ENCODE measurements at places on chromosomes 1 and 21.

- no peak for DNase-seq
Measured at GRCh38 chr1:20665726-20666125, 4.6 kb upstream of the DDOST start.

GRCh38 chr1:54126271-54126815, 26.5 kb downstream of the CDCP2 start:
- no peak for DNase-seq

DNA sequence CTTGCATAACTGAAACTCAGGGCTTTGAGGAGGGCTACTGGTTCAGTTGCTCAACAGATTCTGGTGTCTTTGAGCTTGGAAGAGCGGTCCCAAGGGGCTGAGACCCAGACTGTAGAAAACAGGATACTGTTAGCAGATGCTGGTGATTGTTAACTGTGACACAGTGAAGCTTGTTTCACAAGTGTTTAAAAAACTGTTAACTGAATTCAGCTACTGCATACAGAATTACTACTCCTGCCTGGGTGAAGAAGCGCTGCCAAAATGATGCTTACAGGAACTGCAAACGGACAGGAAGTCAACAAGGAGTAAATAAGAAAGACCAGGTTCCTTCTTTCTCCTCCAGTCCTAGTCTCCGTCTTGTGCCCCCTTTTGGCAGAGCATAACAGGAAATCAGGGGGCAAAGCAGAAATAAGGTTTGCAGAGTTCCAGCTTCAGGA, 195.3 kb upstream of the USP25 start:
- no peak for DNase-seq

DNA sequence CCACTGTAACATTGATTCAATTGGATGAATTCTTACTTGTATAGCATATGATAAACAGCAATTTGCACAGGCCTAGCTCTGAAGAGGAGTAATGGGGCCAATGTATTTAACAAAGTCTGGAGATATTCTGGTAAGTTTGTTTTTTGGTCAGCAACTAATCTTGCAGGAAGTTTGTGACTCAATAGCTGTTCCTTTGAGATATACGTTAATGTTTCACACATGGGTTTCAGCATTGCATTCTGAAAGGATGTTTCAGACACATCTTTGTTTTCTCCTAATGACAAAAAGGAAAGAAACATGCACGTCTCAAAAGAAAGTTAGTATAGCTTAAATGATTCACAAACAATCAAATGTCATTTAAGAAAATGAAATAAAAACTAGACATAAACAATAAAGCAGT, 49.0 kb downstream of the LTN1 start:
- DNase-seq = no peak

DNA sequence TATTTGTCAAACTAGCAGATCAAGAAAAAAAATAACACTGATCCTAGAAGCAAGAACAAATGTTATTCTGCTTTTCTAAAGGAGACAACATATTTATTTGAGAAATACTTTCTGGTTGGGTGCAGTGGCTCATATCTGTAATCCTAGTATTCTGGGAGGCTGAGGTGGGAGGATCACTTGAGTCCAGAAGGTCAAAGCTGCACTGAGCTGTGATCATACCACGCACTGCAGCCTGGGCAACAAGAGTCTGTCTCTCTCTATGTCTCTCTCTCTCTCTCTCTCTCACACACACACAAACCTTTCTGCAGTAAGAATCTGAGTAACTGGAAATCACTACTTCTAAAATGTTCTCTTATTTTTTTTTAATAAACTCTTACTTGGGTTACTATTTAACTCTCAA, 31.2 kb downstream of the PRPF38A start:
- no peak for DNase-seq

- no peak for DNase-seq
Measured at GRCh38 chr1:232223183-232223708, 406.7 kb downstream of the SIPA1L2 start.

DNA sequence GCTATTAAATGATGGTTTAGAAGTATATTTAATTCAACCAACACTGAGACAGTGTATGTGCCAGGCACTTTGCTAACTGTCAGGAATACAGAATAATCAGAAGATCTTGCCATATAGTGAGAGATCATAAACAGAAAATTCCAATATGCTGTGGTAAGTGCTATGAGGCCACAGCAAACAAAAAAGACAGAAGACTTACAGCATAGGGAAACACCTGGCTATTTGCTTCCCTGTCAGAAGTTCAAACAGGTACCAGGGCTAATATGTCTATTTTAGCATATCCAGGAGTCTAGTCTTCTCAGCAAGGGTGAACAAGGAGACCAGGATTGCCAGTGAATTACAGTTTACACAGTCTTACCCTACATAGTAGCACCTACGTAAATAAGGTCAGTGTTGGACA, 30.4 kb downstream of the TRIT1 start:
- DNase-seq = no peak

DNA sequence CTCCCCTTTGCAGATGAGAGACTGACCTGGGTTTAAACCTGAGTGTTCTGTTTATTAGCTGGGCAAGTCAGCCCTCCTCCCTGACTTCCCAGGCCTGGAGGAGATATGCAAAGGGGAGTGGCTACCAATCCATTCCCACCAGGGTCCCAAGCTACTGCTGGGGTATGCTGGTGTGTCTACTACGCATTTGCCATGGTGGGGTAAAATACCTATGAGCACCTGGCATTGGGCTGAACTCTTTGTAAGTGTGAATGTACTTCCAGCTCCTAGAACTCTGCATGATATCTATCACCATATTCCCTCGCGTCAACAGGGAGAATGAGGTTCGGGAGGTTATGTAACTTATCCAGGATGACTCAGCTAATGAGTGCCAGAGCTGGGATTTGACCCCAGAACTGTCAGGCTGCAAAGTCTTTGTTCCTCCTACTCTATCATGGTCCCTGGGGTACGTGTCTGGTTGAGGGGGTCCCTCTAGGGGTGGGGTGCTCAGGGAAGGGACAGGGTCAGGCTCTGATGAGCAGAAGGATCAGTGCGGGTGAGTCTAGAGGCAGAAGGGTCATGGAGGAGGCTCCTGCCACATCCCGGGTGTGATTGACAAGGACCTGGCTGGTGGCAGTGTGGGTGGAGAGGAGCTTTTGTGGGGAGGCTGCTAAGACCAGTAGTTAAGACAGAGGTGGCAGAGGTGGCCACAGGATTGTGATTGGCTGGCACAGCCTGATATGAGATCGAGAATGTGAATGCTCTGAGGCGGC, 16.7 kb downstream of the AMPD2 start:
- DNase-seq = no peak

DNA sequence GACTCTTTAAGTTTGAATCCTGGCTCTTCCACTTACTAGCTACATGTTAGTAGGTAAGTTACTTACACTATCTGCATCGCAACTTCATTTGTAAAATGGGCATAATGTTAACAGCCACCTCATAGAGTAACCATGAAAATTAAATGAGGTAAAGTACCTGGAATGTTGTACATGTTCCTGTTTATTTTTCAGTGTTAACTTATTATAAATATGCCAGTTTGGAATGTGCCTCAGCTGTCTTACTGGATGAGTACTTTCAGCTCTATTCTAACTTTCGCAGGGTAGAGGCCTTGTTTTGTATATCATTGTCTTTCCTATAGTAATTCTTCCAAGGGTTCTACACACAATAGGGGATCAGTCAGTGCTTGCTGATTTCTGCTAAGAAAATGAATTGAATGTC, 167.4 kb downstream of the DUSP10 start:
- DNase-seq = no peak

DNA sequence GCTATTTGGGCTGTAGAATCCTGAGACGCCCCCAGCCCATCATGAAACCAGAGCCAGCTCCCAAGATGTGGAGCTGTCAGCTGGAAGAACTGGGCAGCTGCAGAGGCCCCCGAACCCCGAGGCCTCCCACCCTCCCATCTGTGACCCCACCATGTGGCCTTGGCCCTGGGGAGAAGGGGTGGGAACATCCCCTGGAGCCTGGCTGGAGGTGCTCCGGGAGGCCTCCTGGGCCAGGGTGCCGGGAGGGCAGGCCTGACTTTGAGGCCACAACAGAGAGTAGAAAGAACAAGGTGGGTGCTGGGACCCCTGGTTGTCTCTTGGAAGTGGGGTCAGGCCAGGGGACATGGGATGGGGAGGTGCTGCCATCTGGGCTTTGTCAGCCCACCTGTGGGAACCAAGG, 6.0 kb upstream of the SMYD3 start:
- DNase-seq = no peak

DNA sequence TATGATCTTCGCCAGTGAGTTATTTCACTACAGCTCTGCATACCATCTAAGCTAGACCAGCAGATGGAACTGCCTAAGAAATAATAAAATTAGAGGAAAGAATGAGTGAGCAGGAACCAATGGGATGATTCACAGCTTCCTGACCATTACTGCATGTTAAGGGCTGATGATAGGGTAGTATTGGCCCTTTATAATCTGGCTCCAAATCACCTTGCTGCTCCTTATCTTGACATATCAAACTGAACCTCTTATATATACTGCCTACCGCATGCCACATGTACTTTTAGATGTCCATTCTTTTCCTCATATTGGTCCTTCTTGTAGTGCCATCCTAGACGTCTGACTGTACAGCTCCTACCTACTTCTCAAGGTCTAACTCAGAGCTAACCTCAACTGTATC, 524.4 kb downstream of the DPYD start:
- no peak for DNase-seq

DNA sequence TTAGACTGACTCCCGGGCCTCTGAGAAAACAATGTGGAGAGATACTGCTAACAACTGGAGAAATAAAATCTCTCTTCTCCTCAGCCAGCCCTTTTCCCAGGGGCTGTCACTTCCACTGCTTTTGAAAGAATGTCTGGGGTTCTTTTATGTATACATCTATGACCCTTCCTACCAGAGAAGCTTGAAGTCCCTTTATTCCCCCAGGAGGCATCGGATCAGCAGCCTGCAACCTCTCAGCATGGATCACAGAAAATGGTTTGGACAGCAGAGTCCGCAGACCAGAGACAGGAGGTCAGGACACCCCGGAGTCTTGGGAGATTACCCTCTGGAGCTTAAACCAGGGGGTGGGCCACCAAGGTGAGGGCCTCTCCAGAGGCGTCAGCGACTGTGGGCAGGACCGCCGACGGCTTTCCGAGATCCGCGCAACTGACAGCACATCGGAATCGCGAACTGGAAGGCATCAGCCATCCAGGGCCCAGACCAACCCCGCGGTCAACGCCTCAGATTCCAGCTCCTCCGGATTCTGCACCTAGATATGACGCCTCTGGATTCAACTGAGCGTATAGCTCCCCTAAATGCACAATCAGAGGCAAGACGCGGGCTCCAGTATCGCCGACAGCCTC, 1.0 kb downstream of the EPHA10 start:
- DNase-seq = no peak

- DNase-seq = no peak
Measured at GRCh38 chr1:207085887-207086286, 2.8 kb upstream of the C4BPB start.

DNA sequence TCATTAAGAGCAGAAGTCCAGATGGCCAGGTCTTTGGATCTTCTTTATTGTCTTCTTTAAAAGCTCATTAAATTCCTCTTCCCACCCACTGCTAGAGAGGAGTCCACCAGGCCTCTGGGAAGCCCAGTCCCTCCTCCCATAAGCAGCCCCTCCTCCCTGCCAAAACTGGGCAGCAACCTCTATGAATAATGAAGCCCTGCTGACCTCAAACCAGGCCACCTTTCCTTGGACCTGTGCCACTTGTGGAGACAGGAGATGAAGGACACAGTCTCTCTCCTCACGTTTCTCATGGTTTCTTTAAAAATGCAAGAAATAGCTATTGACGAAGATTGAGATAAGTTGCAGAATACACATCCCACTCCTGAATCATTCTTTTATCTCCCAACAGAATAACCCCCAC, 112.8 kb downstream of the EDEM3 start:
- DNase-seq = no peak

- no peak for DNase-seq
Measured at GRCh38 chr1:202941372-202941771, 14.3 kb upstream of the KLHL12 start.

DNA sequence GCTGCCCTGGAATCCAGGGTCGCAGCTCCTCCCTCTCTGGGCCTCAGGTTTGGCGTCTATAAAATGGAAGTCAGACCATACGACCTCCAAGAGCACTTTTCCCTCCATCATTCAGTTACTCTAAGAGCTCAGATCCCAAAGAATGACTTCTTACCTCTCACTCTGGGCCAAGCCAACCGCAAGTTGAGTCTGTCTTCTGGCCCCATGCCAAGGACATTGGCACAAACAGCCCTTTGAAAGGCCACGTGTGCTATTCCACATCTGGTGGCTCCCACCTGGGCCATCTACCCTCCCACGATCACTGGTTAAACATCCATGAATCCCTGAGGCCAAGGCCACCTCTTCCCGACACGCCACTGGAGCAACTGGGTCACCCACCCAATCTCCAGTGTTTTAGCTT, 12.4 kb downstream of the SLC2A7 start:
- no peak for DNase-seq

GRCh38 chr1:184044603-184045376, 6.7 kb upstream of the TSEN15 start:
- no peak for DNase-seq

DNA sequence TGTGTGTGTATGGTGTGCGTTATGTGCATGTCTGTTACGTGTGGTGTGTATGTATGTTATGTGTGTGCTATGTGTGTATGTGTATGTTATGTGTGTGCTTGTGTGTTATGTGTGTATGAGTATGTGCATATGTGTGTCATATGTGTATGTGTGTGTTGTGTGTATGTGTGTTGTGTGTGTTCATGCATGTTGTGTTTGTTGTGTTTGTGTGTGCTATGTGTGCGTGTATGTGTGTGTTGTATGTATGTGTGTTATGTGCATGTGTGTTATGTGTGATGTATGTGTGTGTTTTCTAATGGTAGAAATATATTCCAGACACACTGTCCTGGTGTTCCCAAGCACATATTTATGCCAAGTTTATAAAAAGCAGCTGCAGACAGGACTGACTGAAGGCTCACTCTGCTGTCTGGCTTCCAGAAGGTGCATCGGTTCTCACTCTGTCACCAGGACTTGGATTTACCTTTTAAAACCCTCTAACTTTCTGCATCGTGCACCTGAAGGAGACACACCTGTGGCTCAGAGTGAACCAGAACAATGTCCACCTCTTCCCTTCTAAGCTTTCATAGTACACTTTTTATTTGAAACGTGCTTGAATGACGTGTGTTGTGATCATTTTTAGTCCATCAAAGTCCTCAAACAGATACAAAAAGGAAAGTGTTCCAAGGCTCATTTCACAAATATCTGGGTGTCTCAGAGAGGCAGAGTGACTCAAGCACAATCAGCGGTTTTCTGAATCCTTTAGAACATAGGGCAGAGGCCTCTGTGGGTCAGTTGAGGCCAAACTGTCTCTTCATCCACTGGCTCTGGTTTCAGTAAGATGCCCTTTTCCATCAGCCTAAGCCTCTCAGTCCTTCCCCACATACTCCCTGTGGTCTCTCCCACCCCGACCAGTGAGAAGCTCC, 49.9 kb downstream of the TOMM20 start:
- no peak for DNase-seq
